Activated CD8-positive, alpha-beta memory T cell treated with anti-CD3 and anti-CD28 coated beads for 1 hour (primary cell): ENCODE measurements at places on chromosomes 1 and 21.

DNA sequence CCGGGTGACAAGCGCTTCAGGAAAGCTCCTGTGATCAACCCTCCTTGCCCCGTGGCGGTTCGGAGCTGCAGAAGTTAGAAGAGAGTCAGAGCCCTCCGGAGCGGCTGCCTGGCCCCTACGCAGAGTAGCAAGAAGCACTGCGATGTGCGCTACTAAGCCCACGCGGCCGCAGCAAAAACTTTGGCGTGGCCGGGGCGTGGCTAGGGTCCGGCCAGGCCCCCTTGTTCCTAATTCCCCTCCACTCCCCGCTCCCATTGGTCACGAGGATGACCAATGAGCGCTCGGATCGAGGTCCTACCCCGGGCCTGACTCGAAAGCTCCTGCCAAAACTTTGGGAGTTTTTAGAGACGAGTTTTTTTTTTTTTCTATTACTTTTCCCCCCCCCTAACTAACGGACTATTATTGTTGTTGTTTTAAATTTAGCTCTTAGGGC is at the start of gene HLX:
Gene HLX (plus strand): TSS at position 368 of the 433 bp plus-strand sequence. CDS start 415 bp downstream, outside the sequence.
- no peak for DNase-seq

DNA sequence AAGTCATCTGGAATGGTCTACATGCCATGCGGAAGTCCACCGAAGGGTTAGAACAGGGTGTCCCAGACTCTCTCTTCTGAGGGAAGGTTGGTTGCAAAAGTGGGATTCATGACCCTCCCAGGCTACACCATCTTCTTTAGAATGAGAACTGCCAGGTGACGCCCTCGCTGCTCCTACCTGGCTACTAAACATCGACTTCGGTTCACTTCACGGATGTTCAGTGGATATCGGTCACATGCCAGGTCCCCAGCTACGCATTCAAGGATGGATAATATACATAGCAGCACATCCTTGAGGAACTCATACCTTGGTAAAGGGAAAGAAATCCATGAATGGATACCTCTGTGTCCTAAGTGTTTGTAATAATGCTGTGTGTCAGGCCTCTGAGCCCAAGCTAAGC is 3.3 kb upstream of the OPTC start:
- no peak for DNase-seq

DNA sequence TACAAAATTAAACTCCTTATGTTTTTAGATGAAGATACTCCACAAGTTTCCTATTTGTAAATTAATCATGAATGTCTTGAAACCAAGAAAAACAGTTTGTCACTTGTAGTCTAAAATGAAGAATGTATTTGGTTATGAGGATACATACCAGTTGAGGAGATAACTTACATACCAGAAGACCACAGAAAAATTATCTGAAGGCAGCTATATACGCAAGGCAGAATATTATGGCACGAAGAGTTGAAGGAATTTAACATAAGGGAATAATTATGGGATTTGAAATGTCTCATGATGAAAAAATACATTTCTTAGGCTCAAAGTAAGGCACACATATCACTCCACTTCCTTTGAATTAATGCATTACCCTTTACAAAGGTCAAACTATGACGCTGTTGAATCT is 73.3 kb downstream of the IFI44 start:
- no peak for DNase-seq

- no peak for DNase-seq
These were observed 267.4 kb downstream of the KCNH1 start for GRCh38 chr1:210866532-210866931.

DNA sequence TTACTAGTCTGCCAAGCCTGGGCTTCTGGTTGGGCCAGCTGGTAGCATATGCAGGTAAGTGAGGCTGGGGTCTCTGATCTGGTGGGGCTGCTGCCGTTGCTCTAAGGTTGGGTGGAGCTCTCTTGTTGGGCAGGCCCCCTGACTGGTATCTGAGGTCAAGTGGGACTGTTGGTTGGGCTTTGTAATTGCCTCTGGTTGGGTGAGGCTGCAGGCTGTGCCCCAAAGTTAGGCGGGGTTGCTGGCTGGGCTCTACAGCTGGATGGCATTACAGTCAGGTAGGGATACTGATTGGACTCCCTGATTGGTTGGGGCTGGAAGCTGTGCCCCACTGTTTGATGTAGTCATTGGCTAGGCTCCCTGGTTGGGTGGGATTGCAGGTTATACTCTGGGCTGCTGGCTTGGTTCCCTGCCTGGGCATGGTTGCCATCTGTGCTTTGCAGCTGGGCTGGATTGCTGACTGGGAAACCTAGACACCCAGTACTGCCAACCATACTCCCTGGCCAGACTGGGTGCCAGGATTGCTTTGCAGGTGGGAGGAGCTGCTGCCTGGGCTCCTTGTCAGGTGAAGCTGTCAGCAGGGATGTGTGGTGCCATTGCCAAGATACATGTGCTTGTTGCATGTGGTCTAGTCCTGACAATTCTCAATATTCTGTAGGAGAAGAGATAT is 130.5 kb downstream of the RABGAP1L start:
- DNase-seq, result no peak

GRCh38 chr1:167083066-167083665 is 7.0 kb downstream of the GPA33 start:
- DNase-seq, result no peak

DNA sequence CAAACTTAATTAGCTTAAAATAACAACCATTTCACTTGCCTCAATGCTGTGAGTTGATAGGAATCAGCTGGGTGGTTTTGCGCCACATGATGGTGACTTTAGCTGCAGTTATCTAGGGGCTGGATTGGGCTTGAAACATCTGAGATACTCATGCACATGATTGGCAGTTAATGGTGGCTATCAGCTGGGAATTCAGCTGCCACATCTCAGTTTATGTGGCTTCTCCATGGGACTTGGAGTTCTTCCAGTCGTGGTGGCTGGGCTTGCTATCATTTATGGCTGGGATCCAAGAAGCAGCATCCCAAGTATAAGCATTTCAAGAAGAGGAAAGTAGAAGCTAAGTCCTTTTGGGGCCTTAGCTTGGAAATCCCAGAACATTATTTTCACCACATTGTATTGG is 36.4 kb downstream of the PDC start:
- no peak for DNase-seq

DNA sequence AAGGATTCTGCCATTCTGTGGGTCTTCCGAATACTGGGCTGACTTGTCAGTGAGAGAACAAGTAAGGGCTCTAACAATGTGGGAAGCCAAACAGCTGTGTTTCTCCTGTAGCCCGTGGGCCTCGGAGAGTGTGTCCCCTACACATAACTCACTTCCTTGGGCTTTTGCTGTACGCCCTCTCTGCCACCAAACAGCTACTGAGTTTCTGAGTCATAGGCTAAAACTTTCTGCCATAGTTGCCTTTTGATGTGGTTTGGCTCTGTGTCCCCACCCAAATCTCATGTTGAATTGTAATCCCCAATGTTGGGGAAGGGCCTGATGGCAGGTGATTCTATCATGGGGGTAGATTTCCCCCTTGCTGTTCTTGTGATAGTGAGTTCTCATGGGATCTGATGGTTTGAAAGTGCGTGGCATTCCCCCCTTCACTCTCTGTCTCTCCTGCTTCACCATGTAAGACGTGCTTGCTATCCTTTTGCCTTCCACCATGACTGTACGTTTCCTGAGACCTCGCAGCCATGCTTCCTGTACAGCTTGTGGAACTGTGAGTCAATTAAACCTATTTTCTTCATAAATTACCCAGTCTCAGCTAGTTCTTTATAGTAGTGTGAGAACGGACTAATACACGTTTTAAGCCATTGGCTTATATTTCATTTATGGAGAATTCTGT is 194.8 kb upstream of the HMCN1 start:
- DNase-seq, result no peak

- DNase-seq, result no peak
These were observed 6.6 kb downstream of the PADI2 start for GRCh38 chr1:17112496-17113236.

GRCh38 chr1:193335806-193336428 is 149.5 kb upstream of the B3GALT2 start:
- DNase-seq, result no peak

DNA sequence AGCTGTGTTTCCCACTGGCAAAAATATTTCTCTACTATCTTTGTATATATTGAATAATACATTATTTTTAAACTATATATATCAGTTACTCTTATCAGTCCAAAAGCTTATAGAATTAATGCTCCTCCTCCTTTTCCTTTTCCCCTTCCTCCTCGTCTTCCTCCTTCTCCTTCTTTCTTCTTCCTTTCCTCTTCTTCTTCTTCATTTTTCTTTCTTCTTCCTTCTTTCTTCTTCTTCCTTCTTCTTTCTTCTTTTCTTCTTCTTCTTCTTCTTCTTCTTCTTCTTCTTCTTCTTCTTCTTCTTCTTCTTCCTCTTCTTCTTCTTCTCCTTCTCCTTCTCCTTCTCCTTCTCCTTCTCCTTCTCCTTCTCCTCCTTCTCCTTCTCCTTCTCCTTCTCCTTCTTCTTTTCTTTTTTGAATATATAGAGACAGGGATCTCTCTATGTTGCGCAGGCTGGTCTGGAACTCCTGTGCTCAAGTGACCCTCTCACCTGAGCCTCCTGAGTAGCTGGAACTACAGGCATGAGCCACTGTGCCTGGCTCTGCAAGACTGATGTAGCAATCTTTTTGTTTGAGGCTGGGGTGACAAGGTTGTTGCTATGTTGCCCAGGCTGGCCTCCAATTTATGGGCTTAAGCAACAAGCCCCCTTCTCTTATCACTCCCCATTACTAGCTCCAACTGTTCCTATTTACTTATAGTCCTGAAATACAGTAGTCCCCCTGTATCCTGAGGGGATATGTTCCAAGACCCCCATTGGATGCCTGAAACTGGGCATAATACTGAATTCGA is 47.4 kb downstream of the MAGI3 start:
- no peak for DNase-seq

GRCh38 chr1:218852527-218852926 is 321.2 kb upstream of the LYPLAL1 start:
- DNase-seq, result no peak

DNA sequence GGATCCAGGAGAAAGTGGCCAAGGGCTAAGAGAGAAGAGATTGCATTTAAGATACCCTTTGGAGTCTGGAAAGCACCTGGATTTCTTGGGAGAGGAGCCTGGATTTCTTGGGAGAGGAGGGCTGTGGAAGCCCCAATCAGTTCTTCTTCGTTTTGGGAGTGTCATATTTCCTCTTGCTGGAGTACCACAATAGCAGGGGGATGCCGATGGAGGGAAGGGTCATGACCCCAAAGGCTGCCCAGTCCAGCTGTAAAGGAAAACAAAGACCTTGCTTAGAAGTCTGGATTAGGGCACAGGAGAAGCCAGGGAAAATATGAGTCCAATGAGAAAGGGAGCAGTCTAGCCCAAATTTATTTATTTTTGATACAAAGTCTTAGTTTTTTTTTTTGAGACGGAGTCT is 11.3 kb downstream of the SSR2 start:
- no peak for DNase-seq

GRCh38 chr1:204294357-204294756 is 65.4 kb downstream of the PLEKHA6 start:
- DNase-seq, result no peak
